ENCODE measurements at places on chromosomes 1 and 21.

- H3K4me3 ChIP-seq, result no peak overlapping the region
- H3K27ac ChIP-seq, result no peak overlapping the region
- no peaks in the 10 kb centered on the region for H3K4me1 ChIP-seq
Measured at GRCh38 chr1:218743861-218744505, 398.8 kb downstream of the TGFB2 start.

- H3K36me3 ChIP-seq, result no peaks in the 10 kb centered on the region
- H3K4me1 ChIP-seq, result no peaks in the 10 kb centered on the region
- no peak for DNase-seq
- no peak overlapping the region for H3K4me3 ChIP-seq
- no peak overlapping the region for H3K27ac ChIP-seq
Measured at GRCh38 chr1:241180569-241180968, 176.4 kb downstream of the RGS7 start.

- H3K36me3 ChIP-seq, result no peaks in the 10 kb centered on the region
- no peak overlapping the region for H3K4me3 ChIP-seq
- peaks cover 51% of the 10 kb centered on the region for H3K4me1 ChIP-seq
Measured at GRCh38 chr1:19393046-19393445, 80.9 kb downstream of the SLC66A1 start.

DNA sequence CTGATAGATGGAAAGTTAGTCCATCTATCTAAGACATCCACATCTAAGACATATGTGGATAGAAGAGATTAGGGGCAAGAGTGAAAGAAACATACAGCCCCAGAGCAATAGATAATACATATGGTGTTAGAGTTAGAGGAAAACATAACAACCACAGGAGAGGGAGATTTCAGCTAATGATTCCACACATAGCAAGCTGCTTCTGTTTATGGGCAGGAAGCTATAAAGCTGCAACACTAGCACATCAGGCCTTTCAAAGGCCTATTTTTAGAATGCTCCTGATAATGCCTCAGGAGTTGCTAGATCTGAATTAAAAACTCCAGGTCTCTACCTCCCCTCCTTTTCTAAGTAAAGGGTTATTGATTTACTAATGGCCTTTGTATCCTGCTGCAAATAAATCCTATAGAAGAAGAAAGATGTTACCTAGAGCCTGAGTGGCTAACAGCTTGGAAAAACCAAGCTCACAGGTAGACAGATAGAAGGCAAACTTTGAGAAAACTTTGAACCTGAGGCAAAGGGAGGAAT, 36.1 kb downstream of the BRINP2 start:
- peak; percentile 33 for DNase-seq

DNA sequence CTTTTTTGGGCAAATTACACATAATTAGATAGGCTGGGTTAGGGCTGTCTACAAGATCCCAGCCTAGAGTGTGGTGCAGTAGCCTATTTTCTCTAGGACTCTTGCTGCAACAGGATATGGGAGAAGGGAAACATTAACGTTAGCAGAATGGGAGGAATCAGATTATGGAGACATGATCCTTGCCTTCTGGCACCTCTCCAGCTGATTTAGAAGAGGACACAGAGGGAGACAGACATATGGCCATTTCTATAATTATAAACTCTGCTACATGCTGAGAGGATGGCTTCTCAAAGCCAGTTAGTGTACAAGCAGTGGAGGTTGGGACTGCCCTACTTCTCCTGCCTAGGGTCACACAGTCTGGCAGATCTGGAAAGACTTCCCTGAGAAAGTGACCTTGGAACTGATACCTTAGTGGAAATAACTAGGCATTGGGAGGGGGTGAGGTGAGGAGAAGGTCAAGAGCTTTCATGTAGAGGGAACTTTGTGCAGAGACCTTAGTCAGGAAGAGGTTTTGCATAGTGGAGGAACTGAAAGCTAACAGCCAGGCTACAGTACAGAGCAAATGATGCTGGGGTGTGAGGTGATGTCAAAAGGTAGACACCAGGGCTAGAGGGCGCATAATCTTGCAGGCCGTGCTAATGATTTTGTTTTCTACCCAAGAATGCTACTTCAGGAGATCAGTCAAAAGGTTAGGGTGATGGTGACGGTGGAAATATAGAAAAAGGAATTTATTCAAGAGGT, 1.2 kb upstream of the CD1D start:
- no peak for DNase-seq
- H3K27me3 ChIP-seq, result peaks cover 58% of the 10 kb centered on the region
- no peak overlapping the region for H3K27ac ChIP-seq
- H3K36me3 ChIP-seq, result no peaks in the 10 kb centered on the region
- H3K4me3 ChIP-seq, result no peak overlapping the region

DNA sequence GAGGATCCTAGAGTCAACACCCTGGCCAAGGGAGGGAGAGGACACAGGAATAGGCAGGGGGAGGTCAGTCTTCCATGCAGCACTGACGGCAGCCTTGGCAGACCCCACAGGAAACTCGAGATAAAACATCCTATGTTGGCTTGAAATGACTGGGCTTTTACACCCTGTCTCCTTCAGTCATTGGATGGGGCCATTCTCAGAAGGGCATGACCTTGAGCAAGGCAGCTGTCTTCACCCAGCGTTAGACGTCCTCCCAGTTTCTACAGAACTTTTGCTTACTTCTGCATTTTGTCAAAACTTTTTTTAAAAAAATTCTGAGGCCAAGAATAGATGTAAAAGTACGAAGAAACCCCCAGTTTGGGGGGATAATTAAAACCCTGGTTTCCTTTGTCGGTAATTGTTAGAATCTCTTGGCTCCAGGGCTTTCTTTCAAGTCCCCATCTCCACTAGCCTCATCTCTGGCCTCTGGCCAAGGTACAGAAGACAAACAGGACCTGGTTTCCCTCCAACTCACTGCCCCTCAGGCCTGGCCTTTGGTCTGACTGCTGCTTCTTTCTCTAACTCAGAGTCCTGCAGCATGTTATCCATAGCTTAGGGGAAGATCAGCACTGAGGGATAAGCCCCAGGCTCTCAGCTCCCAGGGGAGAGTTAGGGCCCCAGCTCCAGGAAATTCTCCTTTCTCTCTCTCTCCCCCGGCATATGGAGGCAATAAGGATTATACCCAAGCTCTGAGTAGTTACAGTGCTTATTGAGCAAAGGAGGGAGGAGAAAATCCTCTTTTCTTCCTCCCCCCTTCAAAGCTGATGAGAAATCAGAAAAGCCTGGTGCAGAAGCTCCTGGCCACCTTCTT, 51.6 kb upstream of the KCND3 start:
- H3K27ac ChIP-seq, result no peak overlapping the region
- H3K4me3 ChIP-seq, result no peak overlapping the region
- no peaks in the 10 kb centered on the region for H3K4me1 ChIP-seq
- no peak for DNase-seq
- H3K36me3 ChIP-seq, result no peaks in the 10 kb centered on the region
- H3K27me3 ChIP-seq, result no peaks in the 10 kb centered on the region

GRCh38 chr1:3156936-3157335, 87.9 kb downstream of the PRDM16 start:
- H3K4me3 ChIP-seq, result no peak overlapping the region
- no peaks in the 10 kb centered on the region for H3K36me3 ChIP-seq
- DNase-seq, result no peak
- H3K27me3 ChIP-seq, result peaks cover 27% of the 10 kb centered on the region
- H3K27ac ChIP-seq, result no peak overlapping the region

- H3K36me3 ChIP-seq, result peaks cover 79% of the 10 kb centered on the region
- peaks cover 11% of the 10 kb centered on the region for H3K4me1 ChIP-seq
- no peak overlapping the region for H3K27ac ChIP-seq
Measured at GRCh38 chr1:109229531-109230127, 15.9 kb downstream of the SARS1 start.

DNA sequence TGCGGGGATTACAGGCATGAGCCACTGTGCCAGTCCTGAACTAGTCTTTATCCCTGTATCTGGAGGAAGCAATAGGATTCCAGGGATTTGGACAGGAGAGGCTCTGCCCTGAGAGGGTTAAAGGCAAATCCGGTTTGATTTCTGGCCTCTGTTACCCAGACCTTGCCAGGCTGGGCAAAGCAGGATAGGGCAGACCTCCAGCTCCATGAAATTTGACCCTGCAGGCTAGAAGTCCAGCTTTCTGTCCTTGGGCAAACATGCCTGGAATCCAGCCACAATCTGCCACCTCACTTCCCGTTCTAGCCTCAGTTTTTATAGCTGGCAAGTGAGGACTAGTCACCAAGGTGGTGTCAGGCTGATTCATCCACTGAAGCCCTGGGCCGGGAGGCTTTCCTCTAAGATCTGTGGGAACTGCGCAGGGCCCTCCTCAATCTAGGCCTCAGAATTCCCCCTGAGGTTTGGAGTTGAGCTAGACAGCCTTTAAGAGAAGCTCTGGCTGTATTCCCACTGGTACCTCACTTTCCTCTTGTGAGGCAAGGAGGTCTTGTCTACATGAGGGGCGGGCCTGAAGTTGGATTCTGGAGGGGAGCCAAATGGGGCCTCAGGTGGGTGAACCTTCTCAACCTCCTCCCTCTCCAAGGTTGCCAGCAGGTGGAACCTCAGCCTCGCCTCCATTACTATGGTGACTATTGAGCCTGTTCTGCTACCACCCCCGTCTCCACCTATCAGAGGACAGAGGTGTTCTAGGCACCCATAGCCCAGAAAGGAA, 7.0 kb upstream of the P3R3URF start:
- peak; percentile 99 for DNase-seq
- H3K27me3 ChIP-seq, result no peaks in the 10 kb centered on the region
- peaks cover 28% of the 10 kb centered on the region for H3K4me1 ChIP-seq
- H3K36me3 ChIP-seq, result no peaks in the 10 kb centered on the region

DNA sequence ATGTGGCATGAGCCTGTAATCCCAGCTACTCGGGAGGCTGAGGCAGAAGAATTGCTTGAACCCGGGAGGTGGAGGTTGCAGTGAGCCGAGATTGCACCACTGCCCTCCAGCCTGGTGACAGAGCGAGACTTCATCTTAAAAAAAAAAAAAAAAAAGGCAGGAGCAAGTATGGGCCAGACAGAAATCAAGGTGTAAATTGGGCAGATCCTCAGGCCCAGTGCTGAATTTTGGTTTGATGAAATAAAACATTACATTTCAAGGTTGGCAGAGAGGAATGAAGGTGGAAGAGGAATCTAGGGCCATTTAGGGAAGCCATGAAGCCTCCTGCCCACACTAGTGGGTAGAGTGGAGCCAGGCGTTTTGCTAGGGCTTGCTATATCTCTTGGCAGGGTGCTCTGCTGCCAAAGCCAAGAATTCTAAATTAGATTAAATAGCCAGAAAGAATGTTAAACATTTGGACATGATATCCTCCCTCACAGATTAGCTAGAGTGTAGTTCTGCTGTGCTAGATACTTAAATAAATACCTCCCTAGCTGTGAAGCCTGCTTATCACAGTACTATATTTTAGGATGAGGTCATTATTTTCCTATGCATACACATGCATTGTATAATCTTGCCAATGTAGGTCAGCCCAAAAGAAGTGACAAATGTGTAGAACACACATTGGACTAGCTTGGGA, 16.6 kb upstream of the LGALS8 start:
- no peak overlapping the region for H3K27ac ChIP-seq
- H3K4me1 ChIP-seq, result peaks cover 21% of the 10 kb centered on the region
- no peak overlapping the region for H3K4me3 ChIP-seq
- H3K27me3 ChIP-seq, result no peaks in the 10 kb centered on the region

GRCh38 chr1:110462093-110462492, 11.1 kb downstream of the PROK1 start:
- no peaks in the 10 kb centered on the region for H3K27me3 ChIP-seq
- no peak overlapping the region for H3K27ac ChIP-seq
- H3K36me3 ChIP-seq, result no peaks in the 10 kb centered on the region
- no peak for DNase-seq
- H3K4me3 ChIP-seq, result no peak overlapping the region
- H3K4me1 ChIP-seq, result peaks cover 16% of the 10 kb centered on the region

DNA sequence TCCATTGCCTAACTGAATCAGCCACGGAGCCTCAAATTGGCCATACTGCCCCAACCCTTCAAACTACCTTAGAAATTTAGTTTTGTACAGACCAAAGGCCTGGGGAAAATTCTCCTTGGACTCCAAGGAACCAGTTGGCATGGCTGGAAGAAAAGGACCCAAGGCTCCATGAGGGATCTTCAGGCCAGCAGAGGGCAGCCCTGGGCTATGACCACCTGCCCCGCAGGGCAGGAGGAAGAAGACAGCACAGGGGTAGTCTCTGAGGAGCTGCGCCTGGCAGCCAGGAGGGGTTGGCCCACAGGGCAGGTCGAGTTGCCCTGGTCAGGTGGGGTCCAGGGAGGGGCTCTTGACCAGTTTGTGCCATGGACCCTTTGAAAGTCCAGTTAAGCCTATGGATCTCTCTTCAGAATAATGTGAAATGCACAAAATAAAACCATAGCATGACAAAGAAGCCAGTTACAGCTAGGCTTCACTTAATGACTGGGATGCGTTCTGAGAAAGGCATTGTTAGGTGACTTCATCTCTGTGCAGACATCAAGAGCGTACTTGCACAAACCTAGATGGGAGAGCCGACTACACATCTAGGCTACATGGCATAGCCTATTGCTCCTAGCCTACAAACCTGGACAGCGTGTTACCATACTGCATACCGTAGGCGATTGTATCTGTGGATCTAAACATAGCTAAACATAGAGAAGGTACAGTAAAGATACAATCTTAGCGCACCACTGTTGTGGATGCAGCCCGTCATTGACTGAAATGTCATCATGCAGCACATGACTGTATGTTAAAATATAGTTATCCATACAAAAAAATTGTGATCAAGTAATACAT, 26.1 kb downstream of the CACNA1S start:
- H3K4me1 ChIP-seq, result no peaks in the 10 kb centered on the region
- peaks cover 22% of the 10 kb centered on the region for H3K27me3 ChIP-seq
- H3K27ac ChIP-seq, result no peak overlapping the region
- H3K4me3 ChIP-seq, result no peak overlapping the region

GRCh38 chr1:58047265-58047858, 499.2 kb downstream of the OMA1 start:
- H3K27ac ChIP-seq, result no peak overlapping the region
- peak; percentile 32 for DNase-seq
- H3K36me3 ChIP-seq, result no peaks in the 10 kb centered on the region
- H3K27me3 ChIP-seq, result peaks cover 3% of the 10 kb centered on the region
- no peak overlapping the region for H3K4me3 ChIP-seq

DNA sequence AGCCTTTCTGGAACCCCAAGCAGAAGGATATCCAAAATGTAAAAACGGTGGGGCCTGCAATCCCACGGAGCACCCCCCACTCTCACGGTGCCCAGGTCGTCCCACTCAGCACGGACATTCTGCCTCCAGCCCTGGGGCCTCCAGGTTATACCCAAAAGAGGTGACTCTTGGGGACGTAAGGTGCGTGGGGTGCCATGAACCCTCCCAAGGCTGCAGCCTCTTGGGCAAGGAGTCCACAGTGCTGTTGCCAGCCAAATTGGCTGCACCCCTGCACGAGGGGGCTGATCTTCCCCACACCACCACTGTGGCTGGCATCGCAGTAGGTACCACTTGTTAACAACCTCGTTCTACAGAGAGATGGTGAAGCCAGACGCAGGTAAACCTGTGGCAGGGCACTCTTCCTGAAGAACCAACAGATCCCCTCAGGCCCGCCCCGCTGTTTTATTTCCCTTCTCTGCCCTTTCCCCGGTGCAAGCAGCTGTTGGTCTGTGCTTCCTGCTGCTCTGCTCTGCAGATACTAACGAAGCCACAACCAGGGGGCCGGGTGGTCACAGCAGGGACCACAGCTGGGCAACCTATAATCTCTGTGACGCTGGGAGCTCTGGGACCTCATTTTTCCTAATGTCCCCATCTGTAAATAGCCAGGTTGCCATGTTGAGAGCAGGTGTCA, 8.7 kb downstream of the TFF3 start:
- H3K36me3 ChIP-seq, result no peaks in the 10 kb centered on the region
- no peak for DNase-seq
- H3K4me3 ChIP-seq, result no peak overlapping the region
- H3K27ac ChIP-seq, result no peak overlapping the region
- peaks cover 29% of the 10 kb centered on the region for H3K27me3 ChIP-seq

All from GM23248 (cell line).